NCI-H1048 (cell line): ENCODE measurements at places on chromosomes 2 and 18.

GRCh38 chr2:101223814-101224231 lies 28.9 kb upstream of the CNOT11 start:
- no peak for DNase-seq

DNA sequence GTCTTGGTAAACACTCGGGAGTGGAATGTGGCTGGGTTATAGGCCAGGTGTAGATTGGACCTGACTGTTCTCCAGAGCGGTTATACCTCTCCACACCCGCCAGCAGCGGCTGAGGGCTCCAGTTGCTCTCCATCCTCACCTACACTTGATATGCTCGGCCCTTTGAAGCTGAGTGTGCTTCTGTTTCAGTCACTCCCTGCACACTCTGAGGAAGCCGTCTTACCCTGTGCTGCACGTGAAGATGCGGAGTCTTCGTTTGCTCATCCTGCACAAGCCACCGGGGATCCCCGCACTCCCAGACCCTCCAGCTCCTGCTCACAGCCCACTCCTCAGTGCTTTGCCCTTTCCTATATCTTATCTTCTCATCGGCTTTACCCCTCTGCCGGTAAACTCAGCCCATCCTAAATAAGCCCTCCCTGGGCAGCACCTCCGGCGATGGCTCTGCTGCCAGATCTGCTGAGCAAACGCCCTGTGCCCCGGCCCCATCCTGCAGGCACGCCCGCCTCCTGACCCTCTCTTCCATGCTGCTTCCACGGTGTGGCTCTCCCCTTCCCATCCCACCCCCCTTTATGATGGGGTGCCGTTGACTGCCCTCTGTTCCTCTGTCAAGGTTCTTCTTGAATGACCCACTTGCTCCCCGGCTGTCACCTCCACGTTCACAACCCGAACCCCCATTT lies 47.3 kb upstream of the ODC1 start:
- DNase-seq = no peak

DNA sequence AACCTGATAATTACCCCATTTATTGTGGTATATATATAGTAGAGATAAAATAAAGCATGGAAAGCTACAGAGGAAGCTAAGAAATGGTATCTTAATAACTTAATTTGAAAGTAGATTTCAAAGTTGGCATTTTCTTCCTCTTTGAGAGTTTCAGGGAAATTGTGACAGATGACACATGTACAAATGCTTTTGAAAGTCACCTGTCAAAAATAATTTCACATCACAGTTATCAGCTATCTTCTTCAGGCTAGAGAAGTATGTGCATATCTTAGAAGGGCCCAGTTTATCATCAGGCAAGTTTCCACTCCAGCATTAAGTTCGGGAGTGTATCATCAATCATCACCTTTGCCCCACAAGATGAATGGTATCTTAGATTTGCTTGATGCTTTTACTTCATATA lies 457.9 kb downstream of the LRRTM4 start:
- DNase-seq = no peak

- DNase-seq = no peak
These were observed 4.4 kb downstream of the ACTG2 start for GRCh38 chr2:73897240-73897583.

- no peak for DNase-seq
These were observed 240.7 kb upstream of the RAB6C start for GRCh38 chr2:129738799-129739198.

GRCh38 chr18:69963196-69963595 lies 15.5 kb upstream of the CD226 start:
- no peak for DNase-seq

GRCh38 chr18:3648641-3649040 lies 198.7 kb downstream of the TGIF1 start:
- no peak for DNase-seq
